ENCODE measurements at places on chromosomes 5 and 9.

DNA sequence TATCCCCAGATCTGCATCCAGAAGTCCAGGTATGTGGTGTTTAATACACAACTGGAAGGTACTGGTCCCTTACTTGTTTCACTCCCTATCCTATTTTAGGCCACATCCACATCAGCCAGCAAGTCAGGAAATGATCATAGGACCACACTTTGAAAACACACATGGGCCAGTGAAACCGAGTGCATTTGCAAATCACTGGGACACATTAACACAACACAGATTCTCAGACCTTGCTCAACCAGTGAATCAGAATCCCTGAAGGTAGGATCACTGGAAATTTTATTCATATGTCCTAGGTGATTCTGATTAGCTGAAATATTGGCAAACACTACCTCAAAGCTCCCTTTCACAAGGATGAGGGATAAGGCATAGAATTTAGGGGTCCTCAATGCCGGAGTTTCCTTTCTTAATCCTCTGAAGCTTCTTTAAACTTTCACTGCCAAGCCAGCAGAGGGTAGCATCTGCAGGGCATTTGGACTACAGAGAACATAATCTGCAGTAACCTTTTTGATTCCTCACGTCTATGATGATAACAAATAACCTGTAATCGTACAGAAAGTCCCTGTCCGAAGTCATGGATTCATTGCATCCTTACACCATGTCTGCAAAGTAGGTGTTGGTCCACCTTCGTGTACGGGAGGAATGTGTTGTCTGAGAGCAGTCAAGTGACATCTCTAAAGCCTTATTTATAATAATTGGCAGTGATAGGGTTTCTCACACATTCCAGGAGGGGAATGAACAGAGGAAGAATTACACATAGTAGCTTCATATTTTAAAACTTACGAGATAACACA, 11.0 kb upstream of the ABLIM3 start:
- no peak for DNase-seq

GRCh38 chr5:35228310-35228709, 2.0 kb downstream of the PRLR start:
- no peak for DNase-seq

DNA sequence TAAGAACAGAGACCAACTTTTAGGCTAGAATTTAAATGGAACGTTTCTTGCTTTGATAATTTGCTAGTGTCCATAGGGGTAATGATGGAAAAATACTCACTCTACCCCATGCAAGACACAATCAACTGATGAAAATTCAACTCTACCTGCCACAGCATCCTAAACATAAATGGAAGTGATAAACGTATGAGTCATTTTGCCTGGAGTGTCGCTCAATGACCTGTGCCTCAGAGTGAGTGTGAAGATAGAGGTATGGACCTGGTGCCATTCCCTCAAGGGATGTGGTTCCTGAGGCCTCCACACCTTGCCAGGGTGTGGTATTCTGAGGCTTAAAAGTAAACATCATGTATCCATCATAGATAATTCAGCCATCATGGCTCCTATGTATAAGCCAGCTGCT, 14.0 kb downstream of the ARL14EPL start:
- no peak for DNase-seq

GRCh38 chr5:132429463-132430440, 60.2 kb downstream of the SLC22A5 start:
- no peak for DNase-seq

- no peak for DNase-seq
These were observed 264.1 kb downstream of the MLLT3 start for GRCh38 chr9:20358207-20358606.

DNA sequence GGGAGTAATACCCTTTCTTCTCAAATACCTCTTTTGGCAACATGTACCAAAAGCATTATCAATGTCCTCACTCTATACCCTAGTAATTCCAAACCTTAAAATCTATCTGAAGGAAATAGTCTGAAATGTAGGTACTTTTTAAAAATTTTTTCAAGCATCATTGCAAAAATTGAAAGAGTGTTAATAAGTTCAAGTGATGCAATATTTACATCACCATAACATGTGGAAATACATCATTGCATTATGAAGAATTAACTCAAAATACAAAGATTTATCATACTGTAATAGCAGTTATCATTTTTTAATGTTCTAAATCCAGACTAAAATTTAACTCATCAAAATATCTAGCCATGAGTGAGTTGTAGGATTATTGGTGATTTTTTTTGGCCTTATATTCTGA, 123.1 kb downstream of the DENND1A start:
- DNase-seq: no peak

- no peak for DNase-seq
These were observed 12.5 kb upstream of the COL5A1 start for GRCh38 chr9:134629061-134629585.

DNA sequence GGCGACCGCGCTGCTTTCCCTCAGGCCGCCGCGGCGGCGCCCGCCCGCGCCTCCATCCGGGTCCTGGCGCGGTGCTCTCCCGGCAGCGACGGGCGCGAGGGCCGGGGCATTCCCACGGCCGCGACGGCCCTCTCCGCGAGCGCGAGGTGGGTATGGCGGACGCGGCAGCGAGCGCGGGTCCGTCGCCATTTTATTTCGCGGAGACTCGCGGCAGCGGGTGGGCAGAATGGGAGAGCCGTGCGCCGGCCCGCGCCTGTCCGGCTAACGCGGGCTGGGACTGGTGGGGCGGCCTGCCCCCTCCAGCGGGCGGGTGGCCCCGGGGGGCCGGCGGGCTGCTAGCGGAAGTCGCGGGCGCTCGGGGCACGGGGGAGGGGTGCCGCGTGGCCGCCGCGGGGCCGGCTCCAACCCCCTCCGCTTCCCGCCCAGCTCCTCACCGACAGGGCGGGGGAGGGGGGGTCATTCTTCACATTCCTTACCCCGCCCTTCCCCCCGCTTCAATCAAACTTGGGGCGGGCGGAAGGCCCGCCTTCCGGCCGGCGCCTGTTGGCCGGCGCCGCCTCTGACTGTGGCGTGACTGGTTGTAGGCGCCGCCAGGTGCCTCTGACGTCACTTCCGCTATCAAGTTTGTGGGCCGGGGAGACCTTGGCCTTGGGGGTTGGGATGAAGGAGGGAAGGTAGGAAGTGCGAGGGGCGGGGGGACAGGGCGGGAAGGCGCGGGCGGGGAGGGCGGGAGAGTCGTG, 82.1 kb downstream of the PTPDC1 start:
- peak; percentile 99 for DNase-seq

GRCh38 chr5:109309326-109310063, 100.3 kb downstream of the PJA2 start:
- no peak for DNase-seq

GRCh38 chr9:112059145-112059965, 115.7 kb downstream of the SUSD1 start:
- DNase-seq: no peak

GRCh38 chr9:16930578-16930977, 60.1 kb upstream of the BNC2 start:
- DNase-seq: no peak

DNA sequence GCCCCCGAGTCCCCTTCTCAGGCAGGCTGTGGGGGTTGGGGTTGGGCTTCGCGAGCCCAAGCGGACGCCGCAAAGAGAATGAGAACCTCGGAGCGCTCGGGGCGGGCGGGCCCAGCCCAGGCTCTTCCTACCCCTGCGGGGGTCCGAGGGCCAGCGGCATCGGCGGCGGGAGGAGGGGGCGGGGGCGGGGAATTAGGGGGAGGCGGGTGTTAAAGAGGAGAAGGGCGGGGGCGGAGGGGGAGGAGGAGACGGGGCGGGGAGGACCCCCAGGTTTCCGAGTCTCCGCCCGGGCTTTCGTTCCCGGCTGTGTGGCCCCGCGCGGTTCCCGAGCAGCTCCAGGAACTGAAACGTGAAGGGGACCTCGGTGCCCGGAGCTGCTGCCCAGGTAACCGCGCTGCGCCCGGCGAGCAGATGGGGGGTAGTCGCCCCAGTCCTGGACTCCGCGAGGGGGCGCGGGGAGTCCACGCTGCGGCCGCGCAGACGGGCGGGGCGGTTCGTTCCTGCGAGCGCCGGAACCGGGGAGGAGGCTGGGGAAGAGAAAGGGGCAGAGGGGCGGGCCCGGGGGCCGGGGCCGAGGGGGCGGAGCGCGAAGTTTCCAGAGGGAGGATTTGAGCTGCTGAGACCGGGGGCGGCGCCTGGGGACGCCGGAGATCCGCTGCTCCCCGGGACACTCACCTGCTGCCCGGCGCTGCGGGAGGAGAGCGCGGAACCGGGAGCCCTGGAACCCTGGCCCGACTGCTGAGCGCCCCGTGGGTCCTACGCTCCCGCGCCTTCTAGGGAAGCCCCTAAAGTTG, 38.4 kb upstream of the PLEKHG4B start:
- peak; percentile 58 for DNase-seq

GRCh38 chr9:77374266-77374665, 196.9 kb downstream of the VPS13A start:
- no peak for DNase-seq

- peak; percentile 17 for DNase-seq
These were observed 707 bp downstream of the PIP5K1B start for GRCh38 chr9:68705531-68706362.

- DNase-seq: no peak
These were observed 182.0 kb downstream of the GIN1 start for GRCh38 chr5:102937894-102938293.

DNA sequence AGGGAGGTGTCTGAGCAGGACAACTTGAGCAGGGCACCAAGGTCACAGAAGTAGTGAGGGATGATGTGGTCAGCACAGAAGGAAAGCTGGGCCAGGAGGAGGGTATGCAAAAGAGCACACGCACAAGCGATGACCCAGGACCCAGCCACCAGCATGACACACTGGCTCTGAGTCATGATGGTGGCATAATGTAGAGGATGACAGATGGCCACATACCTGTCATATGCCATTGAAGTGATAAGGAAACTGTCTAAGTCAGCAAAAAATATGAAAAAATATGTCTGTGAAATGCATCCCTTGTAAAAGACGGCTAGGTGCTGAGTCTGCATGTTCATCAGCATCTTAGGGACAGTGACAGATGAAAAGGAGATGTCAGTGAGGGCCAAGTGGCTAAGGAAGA, 380 bp downstream of the OR1J1 start:
- no peak for DNase-seq

DNA sequence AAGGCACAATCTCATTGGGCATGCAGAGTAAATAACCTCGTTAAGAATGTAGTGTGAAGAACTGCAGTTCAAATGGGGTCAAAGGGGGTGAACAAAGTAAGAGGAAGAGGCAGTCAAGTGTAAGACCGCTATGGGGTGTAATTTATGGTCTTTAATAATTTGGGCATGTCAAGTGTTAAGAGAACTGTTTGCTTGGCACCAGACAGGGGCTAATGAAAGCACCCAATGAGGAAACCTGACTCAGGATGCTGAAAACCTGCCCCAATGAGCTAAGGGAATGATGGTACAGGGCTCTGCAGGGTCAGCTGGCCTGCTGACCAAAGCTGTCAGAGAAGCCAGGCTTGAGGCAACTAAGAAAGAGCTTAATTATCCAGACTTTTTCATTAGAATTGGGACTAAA, 368.1 kb downstream of the DTWD2 start:
- peak; percentile 53 for DNase-seq

DNA sequence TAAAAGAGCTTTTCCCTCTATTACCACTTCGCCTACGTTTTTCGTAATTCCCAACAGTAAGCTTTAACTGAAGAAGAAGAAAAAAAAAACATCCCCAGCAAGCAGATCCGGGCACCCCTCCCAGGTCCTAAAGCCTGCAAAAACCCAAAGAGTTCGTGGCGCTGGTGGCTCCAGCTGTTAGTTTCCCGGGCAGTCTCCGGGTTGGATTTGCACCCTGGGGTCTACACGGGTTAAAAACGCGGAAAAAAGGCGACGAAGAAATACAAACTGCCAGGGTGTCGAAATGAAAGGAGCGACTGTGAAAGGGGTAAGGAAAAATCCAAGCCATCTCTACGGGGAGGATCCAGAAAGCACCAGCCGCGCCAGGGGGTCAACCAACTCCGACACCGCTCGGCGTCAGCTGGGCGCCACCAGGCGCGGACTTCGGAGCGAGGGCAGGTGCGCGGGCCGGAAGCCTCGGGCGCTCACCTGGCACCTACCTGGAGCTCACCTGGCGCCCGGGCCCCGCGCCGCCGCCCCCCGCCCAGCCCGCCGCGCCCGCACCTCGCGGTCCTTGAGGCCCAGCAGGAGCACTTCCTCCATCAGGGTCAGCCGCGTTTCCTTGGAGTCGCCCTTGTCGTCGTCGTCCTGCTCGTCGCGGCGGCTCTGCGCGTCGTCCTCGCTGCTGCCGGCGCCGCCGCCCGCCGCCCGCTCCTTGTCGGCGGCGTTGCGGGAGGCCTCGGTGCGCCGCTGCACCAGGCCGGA, 680 bp downstream of the GOLPH3 start:
- DNase-seq: peak; percentile 74

Data from left kidney (tissue), 8 donors.